ENCODE measurements at places on chromosomes 6 and 20. TPM values are rescaled to one million over a fixed set of nuclear protein-coding genes. Genes with fewer than 3 reads are reported as not detected.

GRCh38 chr20:1438361-1438760 is 28.3 kb downstream of the NSFL1C start:
- H3K4me3 ChIP-seq = no peak overlapping the region
- peaks cover 23% of the 10 kb centered on the region for H3K36me3 ChIP-seq
- peaks cover 27% of the 10 kb centered on the region for H3K4me1 ChIP-seq
- no peak for DNase-seq
- H3K27ac ChIP-seq = no peak overlapping the region

- H3K27ac ChIP-seq = no peak overlapping the region
- no peaks in the 10 kb centered on the region for H3K36me3 ChIP-seq
- H3K4me3 ChIP-seq = no peak overlapping the region
- no peak for DNase-seq
- H3K27me3 ChIP-seq = no peaks in the 10 kb centered on the region
These were observed 315.6 kb upstream of the PTCHD4 start for GRCh38 chr6:48426636-48427035.

- no peak overlapping the region for H3K4me3 ChIP-seq
- no peaks in the 10 kb centered on the region for H3K4me1 ChIP-seq
- peaks cover 37% of the 10 kb centered on the region for H3K36me3 ChIP-seq
- H3K27ac ChIP-seq = no peak overlapping the region
- H3K27me3 ChIP-seq = no peaks in the 10 kb centered on the region
These were observed 9.1 kb downstream of the KIZ start for GRCh38 chr20:21134883-21135493.

DNA sequence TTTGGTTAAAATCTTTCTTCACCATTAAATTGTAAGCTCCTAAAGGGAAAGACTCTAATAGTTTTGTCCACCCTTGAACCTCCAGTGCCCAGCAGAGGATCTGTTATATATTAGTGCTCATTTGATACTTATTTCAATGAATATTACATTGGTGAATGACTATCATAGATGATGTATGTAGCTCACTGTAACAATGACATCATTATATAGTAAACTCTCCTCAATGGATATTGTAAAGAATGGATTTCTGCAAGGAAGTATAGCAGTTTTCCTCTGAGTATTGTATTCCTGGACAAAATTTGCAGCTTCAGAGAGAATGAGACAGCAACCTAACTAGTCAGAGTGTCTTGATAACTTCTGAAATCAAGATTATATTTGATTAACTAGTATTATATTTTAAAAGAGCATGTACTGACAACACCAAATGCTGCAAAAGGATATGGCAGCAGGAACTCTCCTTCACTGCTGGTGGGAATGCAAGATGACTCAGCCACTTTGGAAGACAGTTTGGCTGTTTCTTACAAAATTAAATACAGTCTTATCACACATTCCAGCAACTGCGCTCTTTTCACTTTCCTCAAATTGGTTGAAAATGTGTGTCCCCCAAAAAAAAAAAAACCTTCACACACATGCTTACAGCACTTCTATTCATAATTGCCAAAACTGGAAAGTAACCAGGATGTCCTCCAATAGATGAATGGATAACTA is 189.8 kb upstream of the OPRM1 start:
- H3K27me3 ChIP-seq = no peaks in the 10 kb centered on the region
- no peak overlapping the region for H3K27ac ChIP-seq
- no peaks in the 10 kb centered on the region for H3K4me1 ChIP-seq
- no peak overlapping the region for H3K4me3 ChIP-seq

- H3K4me3 ChIP-seq = peak overlapping the region; percentile 96
- H3K36me3 ChIP-seq = peaks cover 31% of the 10 kb centered on the region
- peak overlapping the region; percentile 82 for H3K27ac ChIP-seq
- H3K27me3 ChIP-seq = no peaks in the 10 kb centered on the region
These were observed 530 bp downstream of the TDP2 start for GRCh38 chr6:24666097-24666640.

Gene ABT1
- total RNA-seq = 39.8 TPM

GRCh38 chr6:114449659-114450058 is 106.8 kb upstream of the HS3ST5 start:
- no peaks in the 10 kb centered on the region for H3K4me1 ChIP-seq
- no peak for DNase-seq

DNA sequence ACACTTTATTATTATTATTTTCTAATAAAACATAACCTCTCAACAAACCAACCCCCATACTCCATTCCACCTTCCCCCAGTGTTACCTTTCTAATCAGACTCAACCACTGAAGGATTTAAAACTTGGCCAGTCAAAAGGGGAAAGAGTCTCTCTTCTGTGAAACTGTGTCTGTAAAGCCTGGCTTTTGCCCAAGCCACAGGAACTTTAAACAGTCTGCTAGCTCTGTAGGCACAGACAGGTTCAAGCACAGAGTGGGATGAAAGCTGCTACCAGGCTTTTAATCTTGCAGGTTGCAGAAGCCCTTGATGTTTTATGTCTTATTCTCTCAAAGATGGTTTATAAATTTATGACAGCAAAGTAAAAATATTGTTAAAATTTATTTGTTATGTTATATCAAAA is 585.7 kb downstream of the TENT5A start:
- no peaks in the 10 kb centered on the region for H3K27me3 ChIP-seq
- H3K4me1 ChIP-seq = no peaks in the 10 kb centered on the region
- no peak for DNase-seq
- no peak overlapping the region for H3K27ac ChIP-seq
- H3K4me3 ChIP-seq = no peak overlapping the region
- H3K36me3 ChIP-seq = no peaks in the 10 kb centered on the region

DNA sequence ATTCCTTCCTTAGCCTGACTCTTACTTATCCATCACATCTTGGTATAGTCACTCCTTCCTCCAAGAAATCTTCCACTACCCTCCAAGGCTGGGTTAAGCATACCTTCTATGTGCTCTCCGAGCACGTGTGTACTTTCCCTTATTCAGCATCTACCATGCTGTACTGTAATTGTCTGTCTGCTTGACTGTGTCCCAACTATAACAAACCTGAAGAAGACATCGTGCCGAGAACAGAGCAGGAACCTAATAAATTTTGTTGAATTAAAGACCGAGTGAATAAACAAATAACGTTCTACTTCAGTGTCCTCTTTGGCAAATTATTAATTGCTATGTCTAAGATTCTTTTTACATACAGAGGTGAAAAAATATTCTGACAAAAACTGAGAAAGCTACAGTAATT is 35.8 kb downstream of the USP49 start:
- H3K4me1 ChIP-seq = no peaks in the 10 kb centered on the region
- DNase-seq = no peak
- no peak overlapping the region for H3K4me3 ChIP-seq
- H3K36me3 ChIP-seq = no peaks in the 10 kb centered on the region
- H3K27me3 ChIP-seq = no peaks in the 10 kb centered on the region

GRCh38 chr6:133743621-133744020 is 145.3 kb upstream of the TCF21 start:
- H3K27ac ChIP-seq = no peak overlapping the region
- no peak overlapping the region for H3K4me3 ChIP-seq
- H3K27me3 ChIP-seq = no peaks in the 10 kb centered on the region
- H3K36me3 ChIP-seq = no peaks in the 10 kb centered on the region

Gene PRSS35
- not detected for total RNA-seq

GRCh38 chr6:124073021-124073420 is 269.4 kb downstream of the NKAIN2 start:
- no peaks in the 10 kb centered on the region for H3K27me3 ChIP-seq
- H3K4me3 ChIP-seq = no peak overlapping the region
- H3K4me1 ChIP-seq = no peaks in the 10 kb centered on the region
- DNase-seq = no peak
- no peaks in the 10 kb centered on the region for H3K36me3 ChIP-seq
- no peak overlapping the region for H3K27ac ChIP-seq

- DNase-seq = no peak
- no peak overlapping the region for H3K4me3 ChIP-seq
- H3K4me1 ChIP-seq = no peaks in the 10 kb centered on the region
- no peak overlapping the region for H3K27ac ChIP-seq
- H3K36me3 ChIP-seq = no peaks in the 10 kb centered on the region
These were observed 184.2 kb upstream of the RALGAPA2 start for GRCh38 chr20:20896606-20897005.

Gene GSTA1
- not detected for total RNA-seq

Gene AVP
- total RNA-seq = 0.47 TPM

DNA sequence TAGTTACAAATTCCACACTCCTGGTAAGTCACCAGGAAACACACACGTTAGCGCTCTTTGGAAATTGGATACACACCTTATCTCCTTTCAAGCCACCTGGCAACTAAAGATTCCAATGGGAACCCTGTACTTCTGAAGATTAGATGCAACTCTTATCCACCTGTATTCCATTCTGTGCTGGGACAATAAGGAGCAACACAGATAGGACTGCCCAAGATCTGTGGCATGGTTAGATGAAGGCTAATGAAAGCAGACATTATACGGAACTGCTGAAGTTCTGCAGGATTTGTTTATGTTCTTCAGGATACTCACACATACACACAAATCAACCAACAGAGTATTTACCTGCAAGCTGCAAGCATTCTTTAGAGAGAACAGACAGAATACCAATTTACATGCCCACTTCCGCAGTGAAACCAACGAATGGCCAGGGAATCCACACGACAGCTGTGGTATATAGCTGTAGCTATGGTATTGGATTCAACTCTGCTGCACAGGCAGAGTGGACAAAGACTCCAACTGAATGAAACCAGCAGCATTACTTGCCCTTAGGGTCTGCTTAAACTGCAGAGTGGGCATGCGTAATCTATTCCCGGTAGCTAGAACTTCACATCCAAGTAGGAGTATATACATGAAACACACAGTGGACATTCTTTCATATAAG is 12.0 kb downstream of the NCOA5 start:
- no peaks in the 10 kb centered on the region for H3K27me3 ChIP-seq
- H3K4me3 ChIP-seq = no peak overlapping the region
- H3K4me1 ChIP-seq = no peaks in the 10 kb centered on the region

GRCh38 chr6:39855356-39855995 is 63.3 kb downstream of the DAAM2 start:
- H3K27me3 ChIP-seq = no peaks in the 10 kb centered on the region
- H3K27ac ChIP-seq = no peak overlapping the region
- no peak overlapping the region for H3K4me3 ChIP-seq
- no peak for DNase-seq
- no peaks in the 10 kb centered on the region for H3K36me3 ChIP-seq

DNA sequence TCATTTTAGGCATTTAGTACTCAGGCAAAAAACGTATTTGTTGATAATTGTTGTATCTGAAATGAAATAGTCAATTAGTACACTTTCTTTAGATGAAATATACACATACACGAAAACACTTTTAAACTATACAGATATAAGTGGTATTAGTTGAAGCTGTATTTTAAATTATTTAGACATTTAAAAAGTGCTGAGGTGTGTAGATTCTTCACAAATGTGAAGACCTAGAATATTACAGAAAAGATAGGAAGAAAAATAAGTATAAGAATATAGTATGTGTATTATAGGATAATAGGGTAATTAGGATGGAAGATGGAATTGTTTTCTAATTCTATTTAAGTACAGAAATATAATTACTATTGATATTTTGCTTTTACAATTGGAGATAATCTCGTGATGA is 4.6 kb downstream of the ZFAND3 start:
- no peaks in the 10 kb centered on the region for H3K36me3 ChIP-seq
- no peaks in the 10 kb centered on the region for H3K27me3 ChIP-seq
- peaks cover 39% of the 10 kb centered on the region for H3K4me1 ChIP-seq
- DNase-seq = no peak
- no peak overlapping the region for H3K4me3 ChIP-seq
- no peak overlapping the region for H3K27ac ChIP-seq

Gene OR12D3
- total RNA-seq = not detected

DNA sequence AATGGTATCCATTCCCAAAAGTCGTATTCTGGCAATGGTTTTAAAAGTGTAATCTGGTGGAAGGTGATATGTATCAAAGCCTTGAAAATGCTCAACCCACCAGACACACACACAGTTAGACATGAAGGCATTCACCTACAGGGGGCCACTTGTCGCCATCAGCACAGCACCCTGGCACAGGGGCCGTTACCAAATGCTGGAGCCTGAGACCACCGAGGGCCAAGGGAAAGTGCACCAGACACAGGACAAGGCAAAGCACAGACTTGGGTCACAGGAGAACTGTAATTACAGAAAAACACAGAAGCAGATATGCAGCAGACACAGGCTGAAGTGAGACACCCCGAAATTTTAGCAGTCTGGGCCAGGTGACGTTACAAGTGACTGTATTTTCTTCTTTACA is 9.3 kb downstream of the TAF4 start:
- H3K4me1 ChIP-seq = peaks cover 55% of the 10 kb centered on the region
- no peak overlapping the region for H3K27ac ChIP-seq
- DNase-seq = no peak

DNA sequence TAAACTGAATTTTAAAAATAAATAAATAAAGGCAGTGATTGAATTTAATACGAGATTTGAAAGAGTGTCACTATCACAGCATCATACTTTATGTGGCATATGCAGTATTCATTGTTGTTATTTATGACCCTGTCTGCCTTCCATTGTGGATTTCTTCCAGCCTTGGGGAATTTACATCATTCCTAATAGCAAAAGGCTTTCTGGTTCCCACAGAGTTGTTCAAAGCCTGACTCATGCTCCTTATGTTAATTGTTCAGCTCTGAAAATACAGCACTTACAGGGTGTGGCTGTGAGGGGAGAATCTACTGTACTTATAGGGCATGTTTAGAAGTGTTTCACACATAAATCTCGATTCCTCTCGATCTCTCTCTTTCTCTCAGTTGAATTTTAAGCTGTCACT is 54.4 kb downstream of the JAG1 start:
- H3K4me1 ChIP-seq = no peaks in the 10 kb centered on the region
- DNase-seq = no peak
- no peak overlapping the region for H3K4me3 ChIP-seq
- H3K27ac ChIP-seq = no peak overlapping the region
- H3K36me3 ChIP-seq = no peaks in the 10 kb centered on the region
- no peaks in the 10 kb centered on the region for H3K27me3 ChIP-seq

DNA sequence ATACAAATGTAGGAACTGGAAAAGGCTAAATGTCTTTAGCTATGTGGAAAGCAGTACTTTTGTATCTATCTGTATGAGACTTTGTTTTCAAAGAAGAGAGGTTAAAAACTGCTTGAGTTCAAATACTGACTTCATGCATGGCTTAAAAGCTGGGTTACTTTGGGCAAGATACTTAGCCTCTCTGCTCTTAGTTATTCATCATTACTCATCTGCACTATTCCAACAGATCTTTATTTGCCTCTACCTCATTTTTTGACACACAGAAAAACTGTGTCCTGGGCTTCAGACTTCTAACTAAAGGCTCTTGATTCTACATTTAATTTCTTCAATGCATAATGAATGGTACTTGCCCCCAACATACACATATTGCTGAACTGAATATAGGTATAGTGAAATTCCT is 114.8 kb downstream of the DST start:
- H3K27ac ChIP-seq = no peak overlapping the region
- no peaks in the 10 kb centered on the region for H3K36me3 ChIP-seq
- no peaks in the 10 kb centered on the region for H3K27me3 ChIP-seq

- H3K27ac ChIP-seq = no peak overlapping the region
- no peaks in the 10 kb centered on the region for H3K36me3 ChIP-seq
- DNase-seq = no peak
- no peaks in the 10 kb centered on the region for H3K27me3 ChIP-seq
These were observed 3.7 kb downstream of the PYGB start for GRCh38 chr20:25251558-25251957.
